ENCODE measurements at places on chromosomes 11 and 22. TPM values are rescaled to one million over a fixed set of nuclear protein-coding genes. Genes with fewer than 3 reads are reported as not detected.

Gene PGA3
- total RNA-seq, result not detected

Gene EPS8L2
- 497 TPM for total RNA-seq

Gene ZNF214
- 7.3 TPM for total RNA-seq

Gene PNPLA5
- not detected for total RNA-seq

Gene KCNJ4
- not detected for total RNA-seq

Gene ALDH3B1
- 185 TPM for total RNA-seq

Gene KLHL35
- 7.3 TPM for total RNA-seq

Gene OLFML1
- 4.2 TPM for total RNA-seq

Gene PTGDR2
- 1.0 TPM for total RNA-seq

Gene TRIM48
- not detected for total RNA-seq

Gene GDPD4
- not detected for total RNA-seq

Gene MMP7
- total RNA-seq, result 5.6 TPM

Gene MPEG1
- 17.5 TPM for total RNA-seq

Gene SAC3D1
- total RNA-seq, result 16.3 TPM

Gene GALNT18
- 68.9 TPM for total RNA-seq

Gene OR52L1
- total RNA-seq, result not detected

Gene RAB39A
- 3.6 TPM for total RNA-seq

Gene CNTN5
- not detected for total RNA-seq

Gene MUC5AC
- 7.3 TPM for total RNA-seq

Gene EML3
- 58.7 TPM for total RNA-seq

Gene NRGN
- 77.6 TPM for total RNA-seq

Gene APOL6
- 32.1 TPM for total RNA-seq

Gene SHISAL1
- total RNA-seq, result 0.11 TPM

Data from upper lobe of left lung (tissue), 6 donors.